ENCODE measurements at places on chromosomes 12 and 14.

DNA sequence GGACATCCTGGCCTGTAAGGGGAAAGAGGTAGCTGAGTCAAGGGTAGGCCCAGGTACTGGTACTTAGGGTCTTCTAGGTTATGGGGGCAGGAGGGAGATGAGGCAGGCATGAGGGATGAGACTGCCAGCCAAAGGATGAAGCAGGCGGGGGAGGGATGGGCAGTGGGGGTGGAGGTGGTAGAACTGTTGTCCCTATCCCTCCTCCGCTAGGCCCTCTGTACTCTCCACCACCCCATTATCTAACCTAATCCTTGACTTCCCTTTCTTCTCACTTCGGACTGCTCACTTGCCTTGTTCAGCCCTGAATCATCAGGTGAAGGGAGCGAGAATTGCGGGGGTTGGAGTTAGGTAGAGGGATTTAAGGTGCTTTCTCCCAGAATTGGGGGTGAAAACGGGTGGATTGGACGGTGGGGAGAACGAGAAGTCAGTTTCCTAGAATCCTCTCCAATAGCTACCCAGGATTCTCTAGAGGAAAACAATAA is 562 bp downstream of the PAN2 start:
- no peak for DNase-seq

GRCh38 chr14:65548878-65549277 is 136.3 kb downstream of the FUT8 start:
- DNase-seq: no peak

- DNase-seq: no peak
These were observed 20.3 kb downstream of the SOCS2 start for GRCh38 chr12:93592641-93593406.

- DNase-seq: peak; percentile 94
These were observed at the start of gene STAT6 for GRCh38 chr12:57111031-57111734. TSS of gene STAT6 (minus strand) at chr12:57111362. CDS start at chr12:57108278, 3,084 bp downstream.

DNA sequence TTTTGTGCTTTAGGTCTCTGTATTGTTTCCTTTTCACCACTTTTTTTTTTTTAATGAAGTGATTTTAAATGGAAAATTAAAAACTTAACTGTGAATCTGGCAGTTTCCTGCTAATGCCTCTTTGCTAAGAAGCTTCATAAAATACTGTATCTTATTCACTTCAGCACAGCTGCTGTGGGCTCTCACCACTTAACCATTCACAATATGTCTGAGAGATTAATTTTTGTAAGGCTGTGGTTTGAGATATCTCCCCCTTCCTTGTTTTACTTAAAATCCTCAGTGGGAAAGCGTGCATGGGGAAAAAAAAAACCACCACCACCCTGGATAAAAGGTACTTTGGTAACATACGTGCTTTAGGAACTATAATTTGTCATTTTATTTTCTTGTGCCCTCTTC is 115.9 kb downstream of the ETV6 start:
- no peak for DNase-seq
